Activated CD8-positive, alpha-beta T cell treated with anti-CD3 and anti-CD28 coated beads, Interleukin-2, amount 10 ng/mL, durations not matched to agents 7 days and 5 days (primary cell): ENCODE measurements at places on chromosomes 12 and 14. TPM values are rescaled to one million over a fixed set of nuclear protein-coding genes. Genes with fewer than 3 reads are reported as not detected.

GRCh38 chr12:21252070-21252469 is 82.6 kb downstream of the SLCO1A2 start:
- DNase-seq = no peak

DNA sequence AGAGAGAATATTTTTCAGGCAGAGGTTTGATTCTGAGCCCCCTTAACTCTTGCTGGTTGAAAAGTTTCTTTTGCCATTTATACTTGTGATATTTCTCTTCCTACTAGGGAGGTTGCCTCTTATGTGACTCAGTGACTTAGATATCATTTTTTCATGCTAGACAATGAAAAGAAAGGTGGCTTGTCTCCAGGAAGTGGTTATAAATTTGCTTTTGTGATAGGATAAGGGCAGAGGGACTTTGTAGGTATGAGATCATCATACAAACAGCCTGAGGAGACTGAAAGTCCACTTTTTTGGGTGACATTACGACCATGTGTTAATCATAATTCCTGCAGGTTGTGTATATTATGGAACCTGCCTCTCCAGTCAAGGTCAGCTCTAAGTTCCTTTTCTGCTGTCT is 35.8 kb downstream of the ACSM4 start:
- DNase-seq = no peak

DNA sequence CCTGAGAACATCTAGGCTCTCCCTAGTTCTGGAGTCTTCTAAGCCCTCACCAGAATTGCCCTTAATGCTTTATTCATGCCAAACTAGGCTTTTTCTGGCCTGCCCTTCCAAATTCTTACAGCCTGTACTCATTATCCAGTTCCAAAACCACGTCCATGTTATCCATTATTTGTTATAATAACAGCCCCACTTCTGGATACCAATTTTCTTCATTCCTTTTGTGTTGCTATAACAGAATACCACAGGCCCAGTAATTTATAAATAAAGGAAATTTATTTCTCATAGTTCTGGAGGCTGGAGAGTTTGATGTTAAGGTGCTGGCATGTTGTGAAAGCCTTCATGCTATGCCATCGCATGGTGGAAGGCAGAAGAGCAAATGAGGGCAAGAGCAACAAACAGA is 68.0 kb upstream of the AMIGO2 start:
- no peak for DNase-seq

Gene IQSEC3
- 1.7 TPM for total RNA-seq

Gene TCL1B
- not detected for total RNA-seq

Gene JDP2
- 1.4 TPM for total RNA-seq
